NCI-H524 (cell line): ENCODE measurements at places on chromosomes 7 and 10.

DNA sequence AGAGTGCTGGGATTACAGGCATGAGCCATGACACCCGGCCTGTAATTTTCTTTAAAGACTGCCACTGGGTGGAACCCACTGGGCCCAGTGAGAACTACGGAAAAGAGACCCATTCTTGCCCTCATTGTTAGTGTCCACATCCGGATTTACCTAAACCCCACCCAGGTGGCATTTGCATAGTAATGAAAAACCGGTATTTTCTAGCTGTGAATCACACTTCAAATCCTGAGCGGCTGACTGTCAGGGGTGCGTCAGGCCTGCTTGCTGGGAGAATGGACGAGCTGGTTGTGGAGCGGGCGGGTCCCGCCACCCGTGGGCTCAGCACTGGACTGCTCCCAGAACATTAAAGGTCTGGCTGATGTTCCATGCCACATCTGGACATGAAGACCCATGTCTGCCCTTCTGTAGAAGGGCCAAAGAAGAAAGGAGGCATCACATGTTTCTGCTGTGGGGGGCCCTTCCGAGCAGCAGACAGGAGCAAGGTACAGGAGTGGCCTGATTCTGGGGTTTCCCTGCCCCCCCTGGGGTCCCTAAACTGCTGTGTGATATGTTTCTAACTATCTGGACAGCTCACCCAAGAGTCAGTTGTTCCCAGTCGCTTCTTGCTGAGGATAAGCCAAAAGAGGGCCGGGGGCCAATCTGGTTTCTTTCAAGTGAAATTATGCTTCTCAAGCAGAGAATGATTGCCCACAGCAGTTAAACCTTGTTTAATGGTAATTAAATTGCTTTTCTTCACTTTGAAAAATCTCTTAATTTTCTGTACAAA is 46.4 kb downstream of the KIAA1217 start:
- no peak for DNase-seq

DNA sequence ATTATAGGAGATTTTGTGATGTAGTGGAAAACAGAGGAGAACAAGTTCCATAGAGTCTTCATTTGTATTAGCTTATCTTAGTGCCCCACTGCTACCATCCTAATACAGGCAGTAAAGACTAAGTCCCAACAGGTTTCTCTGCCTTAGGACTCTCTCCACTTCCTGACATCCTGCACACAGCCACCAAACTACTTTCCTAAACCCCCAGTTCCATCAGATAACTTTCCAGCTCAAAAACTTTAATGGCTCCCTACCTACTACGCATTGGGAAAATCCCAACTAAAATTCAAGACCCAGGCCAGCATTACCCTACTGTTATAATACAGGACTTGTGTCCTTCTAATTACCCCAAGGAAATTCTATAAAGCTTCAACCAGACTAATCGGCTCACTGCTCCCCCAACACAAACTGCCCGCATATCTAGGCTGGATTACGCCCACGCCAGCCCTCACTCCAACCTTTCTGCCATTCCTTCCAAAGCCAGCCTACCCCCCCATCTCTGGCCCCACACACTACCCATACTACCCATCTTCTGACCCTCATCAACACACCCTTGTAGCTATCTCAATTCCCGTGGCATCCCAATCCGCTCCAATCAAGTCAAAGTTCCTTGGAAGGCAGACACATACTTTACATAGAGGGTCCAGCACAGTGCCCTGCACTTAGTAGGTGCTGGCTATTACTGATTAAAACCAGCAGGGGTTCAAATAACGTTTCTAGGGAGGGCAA is 1.4 kb downstream of the IDE start:
- DNase-seq, result no peak

- no peak for DNase-seq
Measured at GRCh38 chr10:60338786-60339185, 50.9 kb downstream of the ANK3 start.

DNA sequence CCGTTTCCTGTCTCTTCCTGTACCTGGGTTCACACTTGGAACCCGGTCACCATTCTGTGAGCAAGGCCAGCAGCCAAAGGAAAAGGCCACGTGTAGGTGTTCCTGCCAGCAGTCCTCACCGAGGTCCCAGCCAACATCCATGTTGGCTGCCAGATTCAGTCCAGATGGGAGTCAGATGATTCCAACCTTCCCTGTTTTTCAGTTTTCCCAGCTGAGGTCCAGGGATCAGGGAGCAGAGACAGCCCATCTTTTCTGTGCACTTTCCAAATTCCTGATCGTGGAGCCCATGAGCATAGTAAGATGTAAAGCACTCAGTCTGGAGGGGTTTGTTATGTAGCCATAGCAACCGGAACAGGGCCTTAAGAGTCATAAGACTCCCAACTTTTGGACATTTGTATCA is 3.9 kb upstream of the PVRIG start:
- no peak for DNase-seq

- no peak for DNase-seq
Measured at GRCh38 chr10:33186150-33186549, 148.3 kb downstream of the NRP1 start.

GRCh38 chr10:47339759-47340607 is 8.2 kb upstream of the RBP3 start:
- DNase-seq, result no peak

GRCh38 chr7:2709553-2710285 is 21.7 kb downstream of the AMZ1 start:
- DNase-seq, result no peak

DNA sequence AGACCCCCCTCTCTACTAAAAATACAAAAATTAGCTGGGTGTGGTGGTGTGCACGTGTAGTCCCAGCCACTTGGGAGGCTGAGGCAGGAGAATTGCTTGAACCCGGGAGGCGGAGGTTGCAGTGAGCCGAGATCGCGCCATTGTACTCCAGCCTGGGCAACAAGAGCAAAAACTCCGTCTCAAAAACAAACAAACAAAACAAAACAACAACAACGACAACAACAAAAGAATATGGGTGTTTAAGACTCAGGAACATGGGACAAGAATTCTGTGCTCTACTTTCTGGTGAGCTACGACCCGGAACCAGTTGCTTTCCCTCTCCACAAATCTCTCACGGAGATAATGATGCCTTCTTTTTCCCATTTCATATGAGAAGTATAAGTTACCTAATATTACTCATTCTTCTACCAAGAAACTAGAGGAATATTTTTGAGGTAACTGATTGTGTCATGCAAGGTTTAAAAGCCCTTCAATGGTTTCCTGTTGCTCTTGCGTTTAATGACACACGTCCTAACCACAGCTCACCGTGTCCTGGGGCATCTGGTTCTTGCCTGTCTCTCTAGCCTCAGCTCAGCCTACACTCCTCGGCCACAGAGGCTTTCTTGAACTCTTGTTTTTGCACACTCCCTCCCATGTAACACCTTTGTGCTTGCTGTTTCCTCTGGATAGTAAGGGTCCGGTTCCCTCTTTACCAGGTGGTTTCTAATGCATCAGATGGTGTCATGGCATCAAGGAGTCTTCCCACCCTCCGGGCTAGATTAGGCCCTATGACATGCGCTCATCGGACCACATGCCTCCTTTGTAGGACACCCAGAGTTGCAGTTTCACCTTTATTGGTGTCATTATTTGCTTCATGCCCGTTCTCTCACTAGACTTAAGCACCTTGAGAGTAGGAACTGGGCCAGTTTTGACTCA is 67.5 kb downstream of the PFKFB3 start:
- no peak for DNase-seq

- no peak for DNase-seq
Measured at GRCh38 chr10:26697922-26698608, 564 bp downstream of the PDSS1 start.

DNA sequence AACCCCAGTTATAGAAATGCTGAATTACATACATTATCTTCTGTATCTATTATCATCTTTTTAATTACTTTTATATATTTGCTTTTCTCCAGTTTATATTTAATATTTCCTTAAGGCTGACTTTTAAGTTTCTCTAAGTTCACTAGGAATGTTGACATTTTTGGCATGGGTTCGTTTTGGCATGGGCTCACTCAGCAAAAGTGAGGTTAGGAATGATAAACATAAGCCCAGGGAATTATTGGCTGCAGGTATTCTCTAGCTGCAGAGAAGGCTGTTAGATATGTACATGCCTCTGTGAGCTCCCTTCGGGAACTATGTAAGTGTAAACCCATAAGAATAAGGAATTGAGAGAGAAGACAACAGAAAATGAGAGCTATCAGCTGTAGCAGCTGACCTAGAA is 63.6 kb upstream of the RAB18 start:
- no peak for DNase-seq
